Left cardiac atrium (tissue), 4 donors: ENCODE measurements at places on chromosomes 4 and X. TPM values are rescaled to one million over a fixed set of nuclear protein-coding genes. Genes with fewer than 3 reads are reported as not detected.
A peak's percentile ranks its signal among the peaks of the same experiment; 100 is the strongest.

DNA sequence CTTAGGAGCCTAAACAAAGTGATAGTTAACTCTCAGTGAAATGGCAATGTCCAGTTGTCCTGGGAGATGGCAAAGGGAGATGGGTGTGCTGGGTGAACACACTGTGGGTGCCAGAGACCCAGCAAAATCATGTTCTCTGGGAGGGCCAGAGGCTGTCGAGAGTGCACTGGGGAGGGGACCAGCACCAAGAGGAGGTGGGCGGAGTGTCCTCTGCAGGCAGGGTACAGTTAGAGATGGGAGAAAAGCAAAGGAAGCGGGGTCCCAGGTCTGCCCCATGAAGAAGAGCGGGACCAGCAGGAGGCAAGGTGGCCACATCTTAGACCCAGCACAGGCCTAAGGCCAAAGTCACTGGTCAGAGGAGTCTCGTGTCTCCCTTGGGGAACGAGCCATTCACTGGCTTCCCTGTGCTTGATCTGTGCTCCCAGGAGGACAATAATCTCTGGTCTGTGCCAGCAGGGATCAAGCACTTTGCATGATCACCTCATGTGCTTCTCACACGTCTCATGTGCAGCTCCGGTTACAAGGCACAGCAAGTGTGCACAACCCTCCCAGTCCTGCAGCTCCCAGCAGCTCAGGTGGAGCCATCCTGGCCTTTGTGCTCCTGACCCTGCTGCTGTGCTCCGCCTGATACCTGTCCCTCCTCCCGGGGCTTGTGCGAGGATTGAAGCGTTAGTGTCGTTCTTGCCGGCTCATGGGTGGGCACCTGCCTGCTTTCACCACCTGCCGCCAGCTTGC, 100.9 kb downstream of the FAM53A start:
- DNase-seq = peak; percentile 18

- DNase-seq = no peak
Measured at GRCh38 chr4:36476135-36476534, 194.7 kb downstream of the DTHD1 start.

GRCh38 chrX:101057093-101057714, 5.3 kb upstream of the TRMT2B start:
- no peak for DNase-seq

DNA sequence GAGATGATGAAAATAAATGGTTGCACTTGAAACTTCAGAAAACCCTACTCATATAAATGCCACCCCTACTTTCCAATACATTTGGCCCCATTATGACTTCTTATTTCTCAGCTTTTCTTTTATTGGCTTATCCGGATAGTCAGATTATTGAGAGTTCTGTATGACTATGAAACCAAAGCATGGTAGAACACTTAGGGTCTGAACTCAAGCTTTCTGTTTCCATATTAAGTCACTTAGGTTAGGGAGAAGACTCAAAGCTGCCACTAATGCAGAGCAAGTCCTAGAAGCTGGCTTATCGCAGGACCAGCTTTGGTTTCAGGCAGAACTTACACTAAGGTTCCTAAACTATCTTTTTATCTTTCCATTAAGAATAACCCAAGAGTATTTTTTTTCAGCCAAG, 229.9 kb upstream of the CPEB2 start:
- no peak for DNase-seq

GRCh38 chr4:4921077-4921476, 61.6 kb downstream of the MSX1 start:
- no peak for DNase-seq

GRCh38 chrX:98028691-98029090, 1145.0 kb downstream of the RPA4 start:
- no peak for DNase-seq

GRCh38 chrX:1609311-1609710, 5.5 kb upstream of the ASMT start:
- DNase-seq = no peak

DNA sequence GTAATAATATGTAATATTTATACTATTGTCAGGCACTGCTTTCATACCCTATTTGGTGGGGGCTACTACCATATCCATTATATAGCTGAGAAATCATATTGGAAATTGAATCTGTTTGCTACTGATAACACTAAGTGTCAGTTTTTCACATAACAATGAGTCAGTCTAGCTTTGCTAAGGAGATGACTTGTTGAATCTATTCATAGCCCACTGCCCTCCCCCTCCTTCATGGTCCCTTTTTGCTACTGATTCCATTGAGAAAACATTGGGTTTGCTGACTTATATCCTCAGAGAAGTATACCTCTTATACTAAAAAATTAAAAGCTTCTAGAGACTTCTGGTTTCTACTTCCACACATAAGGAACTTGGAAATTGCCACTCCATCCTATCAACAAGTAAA, 1898.4 kb downstream of the STIM2 start:
- DNase-seq = no peak

DNA sequence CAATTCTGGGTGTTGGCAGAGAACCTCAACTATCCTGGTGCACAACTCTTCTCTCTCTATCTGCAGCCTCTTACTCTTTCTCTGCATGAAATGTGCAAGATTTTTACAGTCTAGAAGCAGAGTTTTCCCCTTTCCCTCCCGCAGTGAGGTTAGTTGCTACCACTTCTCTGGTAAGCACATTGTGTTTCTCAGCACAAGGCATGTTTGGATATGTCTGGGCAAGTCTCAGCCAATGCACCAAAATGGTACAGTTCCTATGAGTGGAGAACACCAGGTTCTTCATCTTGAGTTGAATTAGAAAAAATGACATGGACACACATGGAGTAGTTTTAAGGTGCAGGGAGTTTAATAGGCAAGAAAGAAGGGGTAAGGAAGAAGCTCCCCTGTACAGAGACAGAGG, 187.0 kb downstream of the CCNG2 start:
- DNase-seq = no peak

GRCh38 chr4:26300314-26301307, 20.2 kb upstream of the RBPJ start:
- no peak for DNase-seq

GRCh38 chr4:126888968-126889367, 743.8 kb upstream of the INTU start:
- no peak for DNase-seq

DNA sequence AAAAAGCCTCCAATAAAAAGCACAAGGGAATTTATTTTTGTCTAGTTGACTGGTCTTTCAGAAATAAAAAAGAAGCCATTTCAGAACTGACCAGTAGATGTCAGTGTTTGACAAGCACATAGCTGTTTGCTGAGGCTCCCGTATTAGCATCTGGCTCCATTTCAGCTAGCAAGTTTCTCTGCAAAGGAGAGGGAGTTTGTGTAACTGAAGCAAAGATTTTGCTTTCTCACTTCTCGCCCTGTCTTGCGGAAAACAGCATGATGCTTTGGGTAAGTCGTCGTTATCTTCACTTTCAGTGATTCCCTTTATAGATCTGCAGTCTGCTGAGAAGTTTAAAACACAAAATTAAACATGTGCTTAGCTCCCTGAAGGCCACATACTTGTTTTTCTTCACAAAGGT, 85.5 kb downstream of the CT47B1 start:
- no peak for DNase-seq

- DNase-seq = no peak
Measured at GRCh38 chr4:20403290-20403689, 151.6 kb downstream of the SLIT2 start.

DNA sequence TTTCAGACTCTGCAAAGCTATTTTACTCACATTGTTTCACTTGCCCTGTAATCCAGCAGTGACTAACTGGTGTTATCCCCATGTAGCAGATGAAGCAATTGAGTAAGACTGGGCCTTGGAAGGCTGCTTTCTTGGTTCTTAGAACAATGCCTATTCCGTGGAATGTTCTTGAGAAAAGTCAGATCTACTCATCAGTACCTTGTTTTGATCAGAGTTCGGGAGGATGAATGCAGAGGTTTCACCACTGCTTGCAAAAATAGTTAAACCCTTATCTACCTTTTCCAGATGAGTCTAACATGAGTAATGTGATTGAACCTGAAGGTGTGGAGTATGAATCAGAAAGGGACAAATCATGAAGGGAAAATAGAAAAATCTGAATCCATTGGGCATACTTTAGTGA, 1.8 kb downstream of the MAOB start:
- no peak for DNase-seq

- no peak for DNase-seq
Measured at GRCh38 chrX:17027931-17028330, 81.5 kb downstream of the REPS2 start.

DNA sequence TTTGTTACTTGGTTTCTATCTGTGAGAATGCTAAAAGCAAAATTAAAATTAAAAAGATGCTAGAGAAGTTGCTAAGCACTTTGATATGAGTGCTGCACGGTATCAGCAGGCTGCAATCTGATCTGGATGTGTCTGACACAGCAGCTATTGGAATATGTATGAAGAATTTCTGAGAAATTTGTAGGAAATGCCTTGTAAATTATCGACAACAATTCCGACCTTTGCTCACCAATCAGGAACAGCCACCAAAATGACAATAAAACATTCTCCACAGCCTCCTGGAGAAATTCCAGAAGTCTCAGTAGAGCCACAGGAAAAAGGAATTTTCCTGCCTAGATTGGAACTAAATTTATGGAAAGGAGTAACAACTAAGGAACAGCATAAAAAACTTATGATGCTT, 82.5 kb downstream of the TIGD2 start:
- DNase-seq = no peak

DNA sequence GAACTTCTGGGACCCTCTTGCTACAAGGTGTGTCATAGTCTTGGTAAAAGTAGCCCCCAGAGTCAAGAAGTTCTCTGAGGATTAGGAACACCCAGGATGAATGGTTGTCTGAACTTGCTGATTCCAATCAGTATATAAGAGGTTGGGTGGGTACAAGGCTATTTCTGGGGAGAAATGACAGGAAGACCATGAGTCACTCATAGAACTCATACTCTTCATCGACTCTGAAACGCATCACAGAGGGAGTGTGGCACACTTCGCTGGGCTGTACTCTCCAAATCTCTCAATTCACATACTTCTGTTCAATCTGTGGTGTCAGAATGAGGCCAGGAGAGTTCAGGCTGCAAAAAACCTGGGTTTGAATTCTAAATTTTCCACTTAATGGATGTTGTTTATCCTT, 193.2 kb upstream of the LEF1 start:
- DNase-seq = no peak

GRCh38 chr4:143377611-143378099, 41.0 kb downstream of the GAB1 start:
- no peak for DNase-seq

- no peak for DNase-seq
Measured at GRCh38 chr4:178599521-178599920, 1157.3 kb upstream of the AGA start.

- DNase-seq = no peak
Measured at GRCh38 chr4:18463987-18464559, 442.5 kb upstream of the LCORL start.

- DNase-seq = no peak
Measured at GRCh38 chrX:100720301-100720700, 11.6 kb downstream of the SYTL4 start.

DNA sequence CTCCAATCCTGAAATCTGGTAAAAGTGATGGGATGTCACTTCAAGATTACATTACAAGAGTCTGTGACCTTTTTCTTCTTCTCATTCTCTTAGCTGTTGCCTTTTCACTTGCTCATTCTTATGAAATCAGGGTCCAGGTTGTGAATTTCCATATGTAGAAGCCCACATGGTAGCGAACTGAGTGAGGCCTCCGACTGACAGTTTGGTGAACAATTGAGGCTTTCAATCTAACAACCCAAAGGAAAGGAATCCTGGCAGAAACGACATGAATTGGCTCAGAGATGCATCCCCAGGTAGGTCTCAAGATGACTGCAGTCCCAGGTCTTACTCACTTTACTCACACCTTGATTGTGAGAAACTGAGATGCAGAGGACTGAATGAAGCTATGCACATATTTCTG, 203.4 kb upstream of the FAT4 start:
- no peak for DNase-seq

GRCh38 chr4:8560265-8561047, 19.7 kb upstream of the GPR78 start:
- DNase-seq = no peak

GRCh38 chrX:45472968-45473367, 272.3 kb upstream of the DIPK2B start:
- DNase-seq = no peak

DNA sequence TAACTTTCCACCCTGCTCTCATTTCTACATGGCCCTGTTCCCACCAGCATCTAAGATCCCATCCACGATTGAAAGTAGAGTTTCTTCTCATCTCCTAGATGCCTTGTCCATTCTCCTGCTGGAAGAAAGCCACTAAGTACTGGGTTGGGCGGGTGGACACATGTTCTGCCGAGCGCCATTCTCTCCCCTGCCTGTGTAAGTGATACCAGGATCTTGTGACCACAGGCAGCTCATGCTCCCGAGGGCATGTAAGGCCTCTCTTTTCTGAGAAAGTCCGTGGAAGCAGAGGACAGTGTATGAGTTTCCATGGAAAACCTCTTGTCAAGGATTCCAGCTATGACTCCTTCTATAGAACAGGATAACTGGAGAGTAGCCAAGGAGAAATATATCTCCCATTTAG, 3.3 kb upstream of the SLC25A4 start:
- no peak for DNase-seq

GRCh38 chr4:173371292-173372192, 788 bp downstream of the SAP30 start:
- DNase-seq = peak; percentile 83

- no peak for DNase-seq
Measured at GRCh38 chrX:120749141-120749846, 119.4 kb upstream of the C1GALT1C1 start.

DNA sequence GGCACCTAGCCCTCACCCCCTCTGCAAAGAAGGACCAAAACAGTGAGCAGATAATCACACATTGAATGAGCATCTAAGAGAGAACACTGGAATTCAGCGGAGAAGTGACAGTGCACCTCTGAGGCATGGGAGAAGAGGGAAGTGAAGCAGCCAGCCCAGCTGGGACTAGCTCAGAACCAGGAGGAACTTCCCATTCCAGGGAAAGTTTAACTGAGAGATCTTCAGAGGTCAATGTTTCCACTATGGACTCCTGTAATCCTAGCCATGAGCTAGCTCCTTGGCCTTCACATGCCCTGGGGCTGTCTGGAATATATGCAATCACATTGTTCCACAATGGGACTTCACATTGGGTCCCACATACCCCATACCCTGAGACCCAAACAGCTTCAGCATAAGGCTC, 24.4 kb downstream of the TLR6 start:
- DNase-seq = no peak

DNA sequence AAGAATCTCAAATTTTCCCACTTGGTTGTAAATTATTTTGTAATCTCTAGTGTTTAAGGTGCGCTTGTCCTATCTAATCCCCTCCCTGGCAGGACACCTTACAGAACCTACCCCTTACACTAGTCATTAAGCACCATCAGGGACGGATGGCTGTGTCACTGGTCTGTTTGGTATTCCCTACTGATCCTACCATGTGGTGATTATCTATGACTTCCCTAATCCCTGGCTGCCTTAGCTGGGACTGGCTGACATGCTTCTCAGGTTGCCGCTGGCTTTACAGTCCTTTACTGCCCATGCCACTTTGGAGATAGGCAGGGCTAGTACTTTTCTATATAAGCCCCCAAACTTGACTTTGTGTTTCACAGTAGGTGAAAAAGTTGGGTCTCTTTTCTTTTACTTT, 58.6 kb downstream of the ELOVL6 start:
- DNase-seq = no peak

The GRIPAP1 gene
- total RNA-seq = 25.4 TPM

The STBD1 gene
- 27.2 TPM for total RNA-seq

The FAM9B gene
- not detected for total RNA-seq

The FRAS1 gene
- 5.0 TPM for total RNA-seq

The NXF2B gene
- total RNA-seq = not detected

The LRCH2 gene
- total RNA-seq = 5.2 TPM

The MAGEC2 gene
- total RNA-seq = not detected

The IGSF1 gene
- 4.1 TPM for total RNA-seq

The PLXNB3 gene
- total RNA-seq = 7.1 TPM

The SH2D1A gene
- total RNA-seq = 0.47 TPM

The FAM241A gene
- total RNA-seq = 7.7 TPM
